Fibroblast of mammary gland (primary cell): ENCODE measurements at places on chromosomes 12 and 14.

GRCh38 chr14:68285421-68286179 is 466.0 kb downstream of the RAD51B start:
- DNase-seq, result peak; percentile 17

- DNase-seq, result no peak
These were observed 626.1 kb upstream of the NOVA1 start for GRCh38 chr14:27223906-27224305.

- DNase-seq, result peak; percentile 11
These were observed 166.8 kb upstream of the TMEM260 start for GRCh38 chr14:56412468-56413434.

- peak; percentile 85 for DNase-seq
These were observed 871.1 kb upstream of the MGAT4C start for GRCh38 chr12:87127272-87127671.

- DNase-seq, result no peak
These were observed at the start of gene CD4 for GRCh38 chr12:6788972-6789924. Gene CD4, plus strand, starts transcription at chr12:6789528. Its CDS starts 10,611 bp downstream, at chr12:6800139.

GRCh38 chr12:119117936-119118335 is 60.8 kb upstream of the HSPB8 start:
- DNase-seq, result no peak

DNA sequence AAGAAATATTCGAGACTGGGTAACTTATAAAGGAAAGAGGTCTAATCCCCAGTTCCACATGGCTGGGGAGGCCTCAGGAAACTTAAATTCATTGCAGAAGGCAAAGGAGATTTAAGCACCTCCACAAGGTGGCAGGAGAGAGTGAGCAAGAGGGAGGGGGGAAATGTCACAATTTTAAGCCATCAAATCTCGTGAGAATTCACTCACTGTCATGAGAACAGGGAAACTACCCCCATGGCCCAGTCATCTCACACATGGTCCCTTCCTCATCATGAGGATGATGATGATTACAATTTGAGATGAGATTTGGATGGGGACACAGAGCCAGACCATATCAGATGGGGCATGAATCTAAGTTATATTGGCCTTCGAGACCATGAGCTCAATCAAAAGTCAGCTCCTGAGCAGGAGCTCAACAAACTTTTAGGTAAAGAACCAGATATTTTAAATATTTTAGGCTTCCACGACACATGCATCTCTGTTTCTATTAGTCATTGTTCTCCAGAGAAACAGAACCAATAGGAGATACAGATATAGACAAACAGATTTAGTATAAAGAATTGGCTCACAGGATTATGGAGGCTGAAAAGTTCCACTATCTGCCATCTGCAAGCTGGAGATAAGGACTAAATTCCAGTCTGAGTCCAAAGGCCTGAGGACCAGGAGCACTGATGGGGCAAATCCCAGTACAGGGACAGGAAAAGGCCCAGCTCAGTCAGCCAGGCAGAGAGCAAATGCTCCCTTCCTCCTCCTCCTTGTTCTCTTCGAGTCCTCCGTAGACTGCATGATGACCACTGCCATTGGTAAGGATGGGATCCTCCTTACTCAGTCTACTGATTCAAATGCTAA is 24.9 kb downstream of the DGLUCY start:
- peak; percentile 50 for DNase-seq

- DNase-seq, result no peak
These were observed 122.2 kb downstream of the NCOR2 start for GRCh38 chr12:124445121-124445718.

DNA sequence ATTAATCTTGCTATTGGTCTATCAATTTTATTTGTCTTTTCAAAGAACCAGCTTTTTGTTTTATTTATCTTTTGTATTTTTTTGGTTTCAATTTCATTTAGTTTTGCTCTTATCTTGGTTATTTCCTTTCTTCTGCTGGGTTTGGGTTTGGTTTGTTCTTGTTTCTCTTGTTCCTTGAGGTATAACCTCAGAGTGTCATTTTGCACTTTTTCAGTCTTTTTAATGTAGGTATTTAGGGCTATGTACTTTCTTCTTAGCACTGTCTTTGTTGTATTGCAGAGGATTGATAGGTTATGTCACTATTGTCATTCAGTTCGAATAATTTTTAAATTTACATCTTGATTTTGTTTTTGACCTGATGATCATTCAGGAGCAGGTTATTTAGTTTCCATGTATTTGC is 92.7 kb upstream of the DCD start:
- DNase-seq, result no peak

- peak; percentile 32 for DNase-seq
These were observed 2.3 kb downstream of the DGKA start for GRCh38 chr12:55933169-55933798.
